Stimulated activated CD4-positive, alpha-beta T cell treated with anti-CD3 and anti-CD28 coated beads, Interleukin-12 subunit alpha, Interleukin-12 subunit beta, amount 100 ng/mL, for 48 hours (primary cell): ENCODE measurements at places on chromosomes 2 and 18.

GRCh38 chr2:187989925-187990623 is 301.6 kb upstream of the GULP1 start:
- no peak for DNase-seq

DNA sequence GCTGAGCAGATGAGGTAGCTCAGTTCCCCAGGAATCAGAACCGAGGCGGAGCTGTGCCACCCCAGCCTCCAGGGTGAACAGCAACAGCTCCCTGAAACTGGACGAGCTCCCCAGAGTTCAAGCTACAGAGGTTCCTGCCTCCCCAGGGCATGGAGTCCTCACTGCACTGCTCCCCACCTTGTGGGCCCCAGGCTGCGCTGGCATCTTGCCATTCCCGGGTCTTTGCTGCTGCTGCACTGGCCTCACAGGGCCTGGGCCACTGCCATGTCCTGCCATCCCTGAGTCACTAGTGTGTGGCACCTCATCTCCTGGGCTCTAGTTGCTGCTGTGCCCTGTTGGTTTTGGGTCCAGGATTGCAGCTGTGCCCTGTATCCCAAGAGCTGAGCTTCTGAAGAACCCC is 166.9 kb downstream of the SNTG2 start:
- no peak for DNase-seq

DNA sequence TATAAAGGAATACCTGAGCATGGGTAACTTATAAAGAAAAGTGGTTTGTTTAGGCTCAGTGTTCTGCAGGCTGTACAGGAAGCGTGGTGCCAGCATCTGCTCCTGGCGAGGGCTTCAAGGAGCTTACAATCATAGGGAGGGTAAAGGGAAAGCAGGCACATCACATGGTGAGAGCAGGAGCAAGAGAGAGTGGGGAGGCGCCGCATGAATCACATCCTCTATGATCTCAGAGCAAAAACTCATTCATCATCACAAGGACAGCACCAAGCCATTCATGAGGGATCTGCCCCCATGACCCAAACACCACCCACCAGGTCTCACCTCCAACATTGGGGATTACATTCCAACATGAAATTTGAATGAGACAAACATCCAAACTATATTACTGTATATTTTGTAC is 32.5 kb downstream of the R3HDM1 start:
- no peak for DNase-seq

DNA sequence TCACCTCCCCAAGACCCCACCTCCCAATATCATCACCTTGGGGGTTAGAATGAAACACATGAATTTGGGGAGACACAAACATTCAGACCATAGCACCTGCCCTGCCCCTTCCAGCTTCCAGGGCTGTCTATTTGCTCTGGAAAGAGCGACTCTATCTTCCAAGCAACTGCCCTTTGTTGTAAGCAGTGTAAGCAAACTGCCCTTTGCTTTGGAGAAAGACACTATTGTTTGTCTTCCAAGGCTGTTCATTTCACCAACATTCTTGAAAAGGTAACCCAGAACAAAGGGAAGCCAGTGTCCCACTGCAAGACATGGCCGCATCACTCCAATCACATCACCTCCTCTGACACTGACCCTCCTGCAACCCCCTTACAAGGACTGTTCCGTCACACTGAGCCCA is 16.9 kb upstream of the SEH1L start:
- no peak for DNase-seq

GRCh38 chr2:232577841-232578240 is 27.4 kb downstream of the EIF4E2 start:
- no peak for DNase-seq

- no peak for DNase-seq
Observed at GRCh38 chr18:34158881-34159690, 65.6 kb downstream of the NOL4 start.

GRCh38 chr2:239222312-239222660 is 178.5 kb downstream of the HDAC4 start:
- DNase-seq, result no peak

- no peak for DNase-seq
Observed at GRCh38 chr18:189254-189653, 30.9 kb downstream of the USP14 start.

GRCh38 chr2:127275356-127275755 is 18.6 kb downstream of the ERCC3 start:
- no peak for DNase-seq

GRCh38 chr2:42360493-42360889 is 526 bp downstream of the COX7A2L start:
- DNase-seq, result no peak

GRCh38 chr2:85445316-85446295 is 27.1 kb downstream of the SH2D6 start:
- no peak for DNase-seq
